ENCODE measurements at places on chromosomes 11 and 22.

- no peak for DNase-seq
Measured at GRCh38 chr11:75476739-75477613, 44.0 kb upstream of the KLHL35 start.

- no peak for DNase-seq
Measured at GRCh38 chr11:101835506-101836063, 79.2 kb upstream of the CEP126 start.

- no peak for DNase-seq
Measured at GRCh38 chr11:43341159-43341558, 17.6 kb upstream of the TTC17 start.

DNA sequence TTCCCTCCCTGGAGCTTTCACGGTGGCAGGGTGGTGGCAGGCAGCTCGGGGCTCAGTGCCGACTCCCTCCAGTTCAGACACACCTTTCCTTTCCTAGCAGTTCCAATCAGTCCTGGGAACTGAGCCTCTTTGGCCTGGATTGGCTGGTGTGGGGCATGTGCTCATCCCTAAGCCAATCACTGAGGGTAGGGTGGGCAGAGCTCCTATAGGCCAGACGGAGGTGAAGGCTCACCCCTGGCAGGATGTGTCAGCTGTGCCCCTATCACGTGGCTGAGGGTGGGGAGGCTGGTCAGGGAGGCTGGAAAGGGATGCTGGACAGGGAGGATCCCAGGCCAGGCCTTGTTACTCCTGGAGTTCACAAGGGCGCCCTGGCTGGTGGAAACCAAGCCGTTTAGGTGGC is 40.2 kb downstream of the CACNA1I start:
- no peak for DNase-seq

DNA sequence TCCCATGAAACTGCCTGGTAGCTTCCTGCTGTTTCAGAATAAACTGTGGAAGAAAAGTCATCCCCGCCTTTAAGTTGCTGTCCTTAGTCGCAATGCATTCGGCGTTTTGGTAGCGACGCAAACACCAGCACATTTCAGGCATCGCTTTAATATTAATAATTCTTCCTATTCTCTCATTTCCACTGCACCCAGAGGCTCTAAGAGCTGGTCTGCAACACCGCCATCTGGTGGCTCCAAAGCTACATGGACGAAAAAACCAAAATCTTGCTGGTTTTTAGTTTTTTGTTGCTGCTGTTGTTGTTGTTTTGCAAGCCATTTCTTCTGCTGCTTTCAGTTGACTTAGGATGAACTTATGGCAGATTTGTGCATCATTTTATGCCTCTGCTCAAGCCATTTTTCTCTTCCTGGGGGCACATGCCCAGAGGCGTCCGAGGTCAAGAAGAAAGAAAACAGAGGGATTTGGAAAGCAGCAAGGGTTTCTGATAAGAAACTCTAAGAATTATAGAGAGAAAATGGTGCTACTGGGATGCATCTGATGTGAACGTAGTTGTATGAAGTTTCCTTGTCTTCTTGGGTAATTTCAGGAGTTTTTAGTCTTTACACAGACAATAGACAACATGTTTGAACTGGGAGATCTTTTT is 345.4 kb upstream of the KIRREL3 start:
- peak; percentile 51 for DNase-seq

DNA sequence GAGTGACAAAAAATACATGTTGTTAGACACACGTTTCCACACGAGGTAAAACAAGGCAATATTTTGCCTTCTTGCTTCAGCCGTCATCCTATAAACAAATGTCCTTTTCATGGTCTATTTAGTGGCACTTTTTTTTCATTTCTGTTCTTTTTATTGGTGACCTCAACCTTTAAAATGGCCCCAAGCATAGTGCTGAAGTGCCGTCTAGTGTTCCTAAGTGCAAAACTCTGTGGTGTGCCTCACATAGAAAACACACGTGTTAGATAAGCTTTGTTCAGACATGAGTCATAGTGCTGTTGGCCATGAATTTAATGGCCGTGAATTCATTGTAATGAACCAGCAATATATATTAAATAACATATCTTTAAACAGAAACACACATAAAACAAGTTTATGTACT is 15.6 kb downstream of the OVCH2 start:
- no peak for DNase-seq

- no peak for DNase-seq
Measured at GRCh38 chr11:1390569-1391164, 933 bp downstream of the BRSK2 start.

DNA sequence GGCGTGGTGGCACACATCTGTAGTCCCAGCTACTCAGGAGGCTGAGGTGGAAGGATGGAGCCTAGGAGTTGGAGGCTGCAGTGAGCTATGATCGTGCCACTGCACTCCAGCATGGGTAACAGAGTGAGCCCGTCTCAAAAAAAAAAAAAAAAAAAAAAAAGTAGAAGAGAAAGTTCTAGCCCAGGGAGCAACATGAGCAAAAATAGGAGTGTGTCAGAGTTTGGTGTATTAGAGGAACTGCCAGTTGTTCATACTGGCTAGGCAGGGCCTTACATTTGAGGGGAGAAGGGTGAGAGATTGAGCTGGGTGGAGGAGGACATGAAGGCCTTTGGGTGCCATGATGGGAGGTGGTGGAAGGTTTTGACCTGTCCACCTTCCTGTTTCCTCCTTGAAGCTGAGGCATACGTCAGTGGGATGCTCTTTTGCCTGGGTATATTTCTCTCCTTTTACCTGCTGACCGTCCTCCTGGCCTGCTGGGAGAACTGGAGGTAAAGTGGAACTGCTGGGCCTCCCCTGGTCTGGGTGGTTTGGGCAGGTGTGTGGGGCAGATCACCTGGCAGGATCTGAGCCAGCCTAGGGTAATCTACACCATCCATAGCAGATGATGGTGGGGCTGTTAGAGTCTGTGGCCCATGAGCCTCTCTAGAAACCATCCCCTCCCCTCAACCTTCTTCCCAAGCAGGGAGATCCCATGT is 7.3 kb downstream of the SIDT2 start:
- peak; percentile 4 for DNase-seq

- no peak for DNase-seq
Measured at GRCh38 chr11:27281740-27282590, 81.0 kb downstream of the CCDC34 start.

DNA sequence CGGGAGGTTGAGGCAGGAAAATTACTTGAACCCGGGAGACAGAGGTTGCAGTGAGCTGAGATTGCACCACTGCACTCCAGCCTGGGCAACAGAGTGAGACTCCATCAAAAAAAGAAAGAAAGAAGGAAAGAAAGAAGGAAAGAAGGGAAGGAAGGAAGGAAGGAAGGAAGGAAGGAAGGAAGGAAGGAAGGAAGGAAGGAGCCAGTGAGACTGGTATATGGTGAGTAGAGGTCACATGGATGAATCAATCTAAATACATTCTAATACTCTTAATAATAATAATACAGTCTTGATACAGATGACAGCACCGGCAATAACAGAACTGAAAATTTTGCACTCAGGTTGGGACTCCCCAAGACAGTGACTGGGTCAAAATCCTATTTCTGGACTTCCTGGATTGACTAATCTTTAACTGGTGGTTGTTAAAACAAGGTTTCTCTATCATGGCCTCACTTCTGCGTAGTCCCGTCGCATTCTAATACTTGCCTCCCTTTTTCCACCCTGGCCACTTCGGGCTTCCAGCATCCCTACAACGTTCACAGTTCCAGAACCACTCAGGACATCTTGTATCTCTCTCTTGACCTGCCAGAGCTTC is 53.5 kb upstream of the EIF3M start:
- no peak for DNase-seq

DNA sequence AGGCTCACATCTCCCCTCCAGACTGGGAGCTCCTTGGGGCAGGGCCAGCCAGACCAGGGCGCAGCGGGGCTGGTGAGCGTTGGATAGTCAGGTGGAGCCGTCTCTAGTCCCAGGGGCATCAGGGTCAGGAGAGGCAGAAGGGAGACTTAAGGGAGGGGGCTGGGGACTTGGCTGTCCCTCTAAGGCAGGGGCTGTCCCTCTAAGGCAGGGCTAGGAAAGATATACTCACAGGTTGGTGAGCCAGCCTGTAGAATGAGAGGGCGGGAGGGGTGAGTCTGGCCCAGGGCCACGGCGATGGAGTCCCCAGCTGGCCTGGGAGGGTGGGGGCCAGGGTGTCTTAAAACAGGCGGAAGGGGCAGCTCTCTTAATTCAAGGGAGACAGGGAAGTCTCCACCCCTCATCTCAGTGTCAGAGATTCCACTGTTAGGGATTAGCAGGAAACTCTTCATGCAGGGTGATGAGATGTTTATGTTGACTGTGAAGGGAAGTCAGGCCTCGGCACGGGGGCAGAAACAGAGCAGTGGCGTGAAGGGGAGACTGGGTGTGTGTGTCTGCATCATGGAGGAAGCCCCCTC is 11.3 kb downstream of the P2RY2 start:
- no peak for DNase-seq

DNA sequence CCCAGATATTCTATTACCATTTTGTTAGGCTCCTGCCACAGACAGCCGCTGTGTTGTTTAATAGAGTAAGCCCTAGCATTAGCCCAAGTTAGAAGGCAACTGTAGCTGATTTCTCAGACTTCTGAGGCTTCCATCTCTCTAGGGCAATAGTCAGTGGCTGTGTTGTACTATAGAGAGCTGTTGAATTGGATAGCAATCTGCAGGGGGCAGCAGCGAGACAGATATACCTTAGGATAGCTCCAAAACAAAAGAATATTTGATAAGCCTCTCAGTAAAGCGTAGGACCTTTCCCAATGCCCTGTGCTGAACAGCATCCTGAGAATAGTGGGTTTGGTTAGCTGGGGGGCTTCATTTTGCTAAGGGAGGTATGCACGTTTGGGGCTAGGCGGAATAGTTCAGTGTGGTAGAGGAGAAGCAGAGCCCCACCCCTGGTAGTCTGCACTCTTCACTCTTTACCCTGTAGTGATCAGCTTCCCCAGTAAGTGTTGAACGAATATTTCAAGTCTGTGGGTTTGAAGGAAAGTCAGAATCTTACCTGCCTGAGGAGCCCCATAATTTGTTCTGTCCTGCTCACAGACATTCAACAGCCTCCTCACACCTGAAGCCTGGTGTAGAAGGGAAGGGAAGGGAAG is 515.1 kb downstream of the INSC start:
- no peak for DNase-seq

DNA sequence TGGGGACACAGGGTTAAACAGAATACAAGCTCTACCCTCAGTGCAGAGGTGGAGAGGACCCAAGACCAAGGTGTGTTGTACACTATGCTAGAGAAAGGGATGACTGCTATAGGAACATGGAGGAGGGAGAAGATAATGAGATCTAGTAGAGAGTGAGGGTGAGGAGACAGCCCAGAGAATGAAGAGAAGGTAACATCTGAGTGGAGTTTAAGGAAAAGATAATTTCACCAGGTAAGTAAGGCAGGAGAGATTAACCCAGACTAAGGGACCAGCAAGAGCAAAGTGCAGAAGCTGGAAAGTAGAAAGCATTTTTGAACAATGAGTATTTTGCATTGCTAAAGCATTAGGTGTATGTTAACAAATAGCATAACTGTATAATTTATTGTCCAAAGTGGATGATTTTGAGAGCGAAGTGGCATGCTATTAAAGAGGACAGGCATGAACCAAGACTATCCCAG is 128.8 kb downstream of the RASSF10 start:
- no peak for DNase-seq

DNA sequence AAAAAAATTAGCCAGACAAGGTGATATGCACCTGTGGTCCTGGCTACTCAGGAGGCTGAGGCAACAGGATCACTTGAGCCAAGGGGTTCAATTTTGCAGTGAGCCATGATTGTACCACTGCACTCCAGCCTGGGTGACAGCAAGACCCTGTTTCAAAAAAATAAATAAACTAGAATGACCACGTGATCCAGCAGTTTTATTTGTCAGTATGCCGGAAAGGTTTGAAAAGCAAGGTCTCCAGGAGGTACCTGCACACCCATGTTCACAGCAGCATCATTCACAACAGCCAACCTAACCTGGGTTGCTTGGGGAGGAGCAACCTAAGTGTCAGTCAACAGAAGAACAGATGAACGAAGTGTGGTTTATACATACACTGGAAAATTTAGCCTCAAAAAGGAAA is 78.7 kb upstream of the SEPTIN5 start:
- DNase-seq, result no peak

- DNase-seq, result no peak
Measured at GRCh38 chr11:129996113-129996870, 6.3 kb downstream of the PRDM10 start.

DNA sequence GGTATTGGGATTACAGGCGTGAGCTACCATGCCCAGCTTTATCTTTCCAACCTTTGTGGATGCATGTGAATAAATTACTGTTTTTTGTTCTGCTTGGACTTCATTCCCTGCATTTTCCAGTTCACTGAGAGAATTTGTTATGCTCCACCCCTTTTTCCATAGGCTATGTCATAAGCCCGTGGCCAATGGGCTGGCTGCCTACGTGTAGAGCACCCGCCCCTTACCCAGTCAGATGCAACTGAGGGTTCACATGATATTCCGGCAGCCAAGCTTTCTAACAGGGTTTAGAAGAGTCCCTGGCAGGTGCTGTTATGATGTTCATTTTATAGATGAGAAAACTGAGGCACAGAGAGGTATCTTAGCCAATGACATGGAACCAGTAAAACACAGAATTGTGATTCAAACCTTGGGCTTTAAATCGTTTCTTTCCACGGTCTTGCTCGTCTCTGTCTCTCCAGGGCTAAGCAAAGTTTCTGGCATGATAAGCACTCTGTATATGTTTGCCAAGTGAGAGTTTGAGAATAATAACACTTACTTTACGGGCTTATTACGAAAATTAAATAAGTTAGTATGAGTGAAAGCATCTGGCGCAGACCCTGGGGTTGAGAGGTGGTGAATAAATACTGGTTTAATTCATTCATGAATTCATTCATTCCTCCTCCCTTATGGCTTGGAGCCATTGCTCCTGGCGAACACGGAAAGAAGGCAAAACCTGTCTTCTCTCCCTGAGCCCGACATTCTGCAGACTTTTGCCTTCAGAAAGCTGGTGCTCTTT is 42.4 kb upstream of the RASD2 start:
- no peak for DNase-seq

- DNase-seq, result no peak
Measured at GRCh38 chr11:123316003-123316402, 114.1 kb upstream of the GRAMD1B start.

GRCh38 chr22:46613606-46614021 is 6.6 kb upstream of the GRAMD4 start:
- no peak for DNase-seq

DNA sequence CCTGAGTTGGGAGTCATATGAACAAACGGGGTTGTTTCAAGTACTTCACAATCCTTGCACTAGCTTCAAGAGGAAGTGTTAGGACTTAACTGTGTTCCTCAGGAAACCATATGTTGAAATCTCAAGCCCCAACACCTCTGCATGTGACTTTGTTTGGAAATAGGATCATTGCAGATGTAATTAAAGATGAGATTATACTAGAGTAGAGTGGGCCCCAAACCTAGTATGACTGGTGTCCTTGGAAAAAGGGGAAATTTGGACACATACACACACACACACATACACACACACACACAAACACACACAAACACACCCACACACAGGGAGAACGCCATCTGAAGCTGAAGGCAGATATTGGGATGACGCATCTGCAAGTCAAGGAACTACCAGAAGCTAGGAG is 6.4 kb upstream of the CEP295 start:
- DNase-seq, result no peak

GRCh38 chr11:72727521-72727920 is 24.7 kb downstream of the ARAP1 start:
- no peak for DNase-seq

- no peak for DNase-seq
Measured at GRCh38 chr11:115912484-115912945, 408.3 kb upstream of the CADM1 start.

- DNase-seq, result peak; percentile 78
Measured at GRCh38 chr11:72229336-72229924, 4.9 kb downstream of the INPPL1 start.

- no peak for DNase-seq
Measured at GRCh38 chr22:35314161-35314942, 14.7 kb downstream of the TOM1 start.

All from head of caudate nucleus (tissue), 42 donors.